ENCODE measurements at places on chromosomes 6 and 20.

GRCh38 chr6:139109558-139109957 is 25.3 kb upstream of the HECA start:
- DNase-seq, result no peak

GRCh38 chr6:38273325-38273724 is 366.4 kb downstream of the BTBD9 start:
- DNase-seq, result no peak

DNA sequence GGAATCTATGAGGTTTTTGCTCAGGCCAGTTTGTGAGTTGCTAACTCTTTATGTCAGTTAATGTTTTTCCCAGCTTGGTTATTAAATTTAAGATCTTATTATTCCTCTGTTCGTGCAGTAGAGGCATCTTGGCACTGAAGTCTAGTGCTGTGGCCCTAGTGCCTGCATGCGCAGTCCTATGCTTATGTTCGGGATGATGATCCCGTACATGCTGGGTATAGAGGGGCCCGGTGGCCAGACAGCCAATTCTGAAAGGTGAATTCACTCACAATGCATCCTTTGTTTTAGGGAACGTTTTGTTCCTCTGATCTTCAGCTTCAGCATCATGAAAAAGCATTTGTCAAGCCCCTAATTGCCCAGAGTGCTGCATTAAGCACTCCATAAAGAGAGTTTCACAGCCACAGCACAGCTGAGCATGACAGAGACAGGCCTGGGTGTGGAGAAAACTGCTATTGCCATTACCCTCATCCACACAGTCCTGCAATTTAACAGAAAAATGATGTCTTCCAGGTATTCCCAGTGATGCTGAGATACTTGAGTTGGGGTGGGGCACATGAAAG is 39.8 kb upstream of the BACH2 start:
- peak; percentile 59 for DNase-seq

DNA sequence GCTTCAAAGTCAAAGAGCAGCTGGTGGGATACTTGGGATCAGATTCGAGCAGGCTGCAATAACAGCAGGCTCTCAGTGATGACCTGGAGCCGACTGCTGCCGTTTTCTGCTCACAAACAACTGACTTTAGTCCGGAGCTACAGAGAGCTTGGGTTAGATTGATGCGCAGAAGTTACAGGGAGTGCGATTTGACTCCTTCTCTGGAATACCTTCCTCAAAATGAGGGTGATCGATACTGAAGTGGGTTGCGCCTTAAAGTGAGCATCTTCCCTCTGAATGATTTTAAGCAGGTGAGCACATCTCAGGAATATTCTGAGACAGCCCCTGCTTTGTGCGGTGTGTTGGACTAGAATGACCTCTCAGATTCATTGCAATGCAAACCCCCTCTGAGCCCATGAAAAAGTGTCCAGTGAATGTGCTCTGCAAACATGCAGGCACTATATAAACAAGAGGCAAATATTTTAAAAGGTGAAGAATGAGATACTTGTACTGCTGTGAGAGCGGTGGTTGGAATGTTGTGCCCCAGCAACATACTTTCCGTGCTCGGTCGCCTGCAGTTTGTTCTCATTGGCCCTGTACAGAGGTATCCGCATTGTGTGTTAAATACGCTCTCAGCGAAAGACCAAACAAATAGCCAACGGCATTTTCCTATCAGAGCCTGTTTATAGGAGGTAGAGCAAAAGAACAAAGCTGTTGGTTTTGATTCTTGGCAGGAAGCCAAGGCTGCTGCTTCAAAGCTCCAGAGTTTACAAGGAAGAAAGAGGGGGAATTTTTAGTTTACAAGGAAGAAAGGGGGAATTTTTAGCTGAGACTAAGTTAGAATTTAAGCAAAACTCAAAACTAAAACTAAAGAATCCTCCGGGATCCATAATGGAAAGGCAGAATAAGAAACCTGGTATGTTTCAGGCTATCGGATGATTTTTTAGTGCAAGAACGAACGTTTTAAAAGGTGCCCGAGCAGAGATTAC is 67.7 kb downstream of the PHACTR2 start:
- DNase-seq, result peak; percentile 76

DNA sequence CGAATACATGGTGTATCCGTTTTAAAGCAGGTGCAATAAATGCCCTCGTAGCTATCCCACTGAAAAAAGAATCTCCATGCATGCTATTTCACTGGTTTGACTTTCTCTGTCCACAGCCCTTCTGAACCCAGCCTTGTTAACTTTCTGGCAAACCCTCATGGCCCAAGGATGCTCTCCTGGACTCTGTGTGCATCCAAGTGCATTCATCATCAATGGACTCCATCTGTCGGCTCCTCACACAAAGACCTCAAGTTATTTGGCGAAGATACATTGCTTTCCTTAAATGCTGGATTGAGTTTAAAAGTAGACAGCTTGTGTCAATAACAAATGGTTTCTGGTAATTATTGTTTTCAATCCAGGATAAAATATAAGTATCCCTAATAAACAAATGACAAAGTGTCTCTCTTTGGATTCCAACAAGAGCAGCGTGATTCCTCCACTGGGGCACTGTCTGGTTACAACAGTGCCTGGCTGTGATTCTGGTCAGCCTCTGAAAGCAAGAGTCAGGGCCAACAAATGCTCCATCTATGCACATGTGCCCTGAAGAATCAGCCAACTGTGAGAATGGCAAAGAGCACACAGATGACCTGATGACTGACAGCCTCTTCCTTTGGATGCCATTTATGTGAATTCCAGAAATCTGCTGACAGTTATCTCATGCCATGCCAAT is 55.7 kb downstream of the FYN start:
- DNase-seq, result no peak

- DNase-seq, result no peak
Measured at GRCh38 chr6:7100072-7100752, 7.5 kb upstream of the RREB1 start.

- DNase-seq, result peak; percentile 23
Measured at GRCh38 chr6:24643920-24644319, 2.1 kb downstream of the KIAA0319 start.

DNA sequence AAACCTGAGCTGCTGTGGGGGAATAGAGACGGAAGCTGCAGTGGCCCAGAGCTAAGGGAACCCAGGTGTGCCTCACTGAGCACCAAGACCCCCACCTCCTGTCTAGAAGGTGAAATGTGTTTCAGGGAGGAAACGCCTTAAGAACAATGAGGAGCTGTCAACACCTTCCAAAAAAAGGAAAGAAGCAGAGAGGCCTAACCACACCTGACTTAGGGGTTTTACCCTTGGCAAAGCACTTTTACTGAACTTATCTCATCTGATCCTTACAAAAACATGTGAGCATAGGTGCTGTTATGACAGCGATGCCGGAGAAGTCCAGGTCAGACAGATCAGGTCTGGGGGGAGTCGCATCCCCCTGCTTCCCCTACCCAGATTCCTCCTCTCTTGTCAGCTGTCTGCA is 16.1 kb upstream of the CDKN1A start:
- DNase-seq, result no peak

DNA sequence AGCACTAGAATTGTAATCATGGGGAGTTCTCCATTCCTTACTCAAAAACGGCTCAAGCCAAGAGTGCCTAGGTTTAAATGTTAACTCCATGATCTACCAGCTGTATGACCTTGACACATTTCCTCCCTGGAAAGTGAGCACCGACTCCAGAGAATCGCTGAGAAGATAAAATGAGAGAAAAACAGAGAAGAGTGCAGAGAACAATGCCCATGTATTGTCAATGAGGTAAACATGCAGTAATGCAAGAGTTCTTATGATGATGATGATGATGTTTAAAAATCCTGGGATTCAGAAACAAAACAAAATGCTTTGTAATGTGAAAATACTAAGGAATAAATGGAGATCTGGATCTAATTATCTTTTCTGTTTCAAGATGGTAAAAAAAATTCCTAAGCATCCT is 64.8 kb upstream of the BEND6 start:
- no peak for DNase-seq

DNA sequence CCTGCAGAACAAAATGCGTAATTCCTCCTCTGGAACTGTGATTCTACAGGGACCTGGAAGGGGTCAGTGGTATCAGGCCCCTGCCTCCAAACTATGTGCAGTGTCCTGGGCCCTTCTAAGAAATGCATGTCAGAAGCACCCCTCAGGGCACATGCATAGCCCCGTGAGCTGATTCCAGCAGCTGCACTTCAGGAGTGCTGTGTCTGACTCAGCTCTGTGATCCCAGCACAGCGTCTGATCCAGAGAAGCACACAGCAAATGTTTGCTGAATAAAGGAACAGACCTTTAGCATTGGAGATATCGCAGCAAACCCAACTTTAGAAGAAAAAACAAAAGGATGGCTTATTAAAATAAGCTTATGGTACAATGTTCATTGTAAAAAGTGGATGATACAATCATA is 15.8 kb upstream of the MAFB start:
- no peak for DNase-seq

DNA sequence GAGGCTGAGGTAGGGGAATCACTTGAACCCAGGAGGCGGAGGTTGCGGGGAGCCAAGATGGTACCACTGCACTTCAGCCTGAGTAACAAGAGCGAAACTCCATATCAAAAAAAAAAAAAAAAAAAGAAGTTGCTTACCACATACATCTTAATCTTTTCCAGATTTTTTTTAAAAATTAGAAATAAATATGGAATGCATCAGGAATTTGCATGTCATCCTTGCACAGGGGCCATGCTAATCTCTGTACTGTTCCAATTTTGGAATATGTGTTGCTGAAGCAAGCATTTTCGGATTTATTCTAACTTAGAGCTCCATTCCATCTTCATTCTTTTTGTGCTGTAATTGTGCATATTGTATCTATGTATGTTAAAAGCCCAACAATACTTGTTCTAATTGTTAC is 62.5 kb downstream of the TRPC4AP start:
- DNase-seq, result no peak

- DNase-seq, result no peak
Measured at GRCh38 chr6:3888153-3888957, 39.2 kb downstream of the FAM50B start.

- DNase-seq, result no peak
Measured at GRCh38 chr6:10112871-10113549, 301.9 kb downstream of the TFAP2A start.

DNA sequence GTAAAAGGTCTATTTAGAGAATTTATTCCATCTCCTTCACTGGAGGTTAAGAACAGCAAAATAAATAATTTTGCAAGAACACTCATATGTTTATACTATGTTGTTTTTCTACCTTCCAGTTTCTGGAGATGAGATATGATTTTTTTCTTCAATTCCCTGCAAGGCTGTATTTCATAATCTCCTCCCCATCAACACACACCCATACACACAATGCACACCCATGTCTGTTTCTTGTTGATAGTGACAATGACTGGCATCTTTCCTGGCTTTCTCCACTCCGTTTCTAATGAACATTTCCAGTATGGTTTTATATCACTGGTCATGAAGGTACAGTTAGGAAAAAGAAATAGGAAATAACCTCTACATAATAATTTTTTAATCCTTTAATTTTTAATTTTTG is 202.1 kb downstream of the ARHGAP18 start:
- DNase-seq, result no peak

GRCh38 chr6:15631432-15631831 is 31.4 kb downstream of the DTNBP1 start:
- no peak for DNase-seq
